ENCODE measurements at places on chromosomes 6 and 20. TPM values are rescaled to one million over a fixed set of nuclear protein-coding genes. Genes with fewer than 3 reads are reported as not detected.

The ZKSCAN8 gene
- 11.9 TPM for total RNA-seq

The PRR18 gene
- not detected for total RNA-seq

The LPIN3 gene
- not detected for total RNA-seq

The MDFI gene
- 53.7 TPM for total RNA-seq

The MYBL2 gene
- total RNA-seq: 48.8 TPM

The VIP gene
- total RNA-seq: not detected

The AHI1 gene
- total RNA-seq: 7.8 TPM

The RCAN2 gene
- total RNA-seq: 2.0 TPM

The RIPK1 gene
- total RNA-seq: 14.7 TPM

The APOBEC2 gene
- not detected for total RNA-seq

DNA sequence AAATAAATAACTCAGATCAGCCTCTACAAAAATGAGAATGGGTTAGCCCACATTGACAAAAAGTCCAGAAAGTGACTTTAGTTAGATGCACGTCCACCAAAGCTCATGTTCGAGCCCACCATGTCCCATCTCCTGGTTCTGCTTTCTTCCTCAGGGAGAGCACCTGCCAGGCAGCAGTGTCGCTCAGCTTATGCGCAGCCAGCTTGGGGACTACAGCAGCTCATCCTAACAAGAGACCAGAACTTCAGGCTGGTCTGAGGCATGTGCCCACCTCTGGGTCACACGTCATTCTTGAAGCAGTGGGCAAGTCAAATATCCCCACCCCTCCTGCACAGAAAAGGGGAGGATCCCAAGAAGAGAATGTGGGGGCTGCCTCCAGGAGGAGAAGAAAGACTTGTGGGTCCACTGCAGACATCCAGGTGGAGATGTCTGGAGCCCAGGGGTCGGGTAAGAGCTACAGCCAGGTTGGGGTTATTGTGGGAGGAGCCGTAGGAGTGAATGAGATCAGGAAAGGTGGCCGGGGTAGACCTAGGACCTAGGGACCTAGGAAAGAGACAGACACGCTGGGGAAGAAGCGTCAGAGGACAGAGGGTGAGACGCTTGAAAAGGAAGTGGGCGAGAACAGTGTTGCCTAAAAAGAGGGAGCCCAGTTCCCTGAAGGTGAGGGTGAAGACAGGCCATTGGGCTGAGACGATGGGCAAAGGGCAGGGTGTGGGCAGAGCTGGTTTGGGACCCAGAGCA, 52.5 kb downstream of the SSR1 start:
- no peak for DNase-seq

- DNase-seq: peak; percentile 33
Measured at GRCh38 chr6:126312013-126312665, 27.8 kb upstream of the CENPW start.

GRCh38 chr6:48032151-48032550, 78.8 kb downstream of the PTCHD4 start:
- DNase-seq: no peak

- DNase-seq: peak; percentile 94
Measured at GRCh38 chr6:28542440-28543296, 17.0 kb downstream of the GPX5 start.

- DNase-seq: peak; percentile 24
Measured at GRCh38 chr6:15715060-15715459, 52.2 kb upstream of the DTNBP1 start.

GRCh38 chr6:110537208-110538123, 61.1 kb upstream of the SLC22A16 start:
- peak; percentile 75 for DNase-seq

GRCh38 chr6:54285595-54285994, 22.6 kb upstream of the TINAG start:
- no peak for DNase-seq

DNA sequence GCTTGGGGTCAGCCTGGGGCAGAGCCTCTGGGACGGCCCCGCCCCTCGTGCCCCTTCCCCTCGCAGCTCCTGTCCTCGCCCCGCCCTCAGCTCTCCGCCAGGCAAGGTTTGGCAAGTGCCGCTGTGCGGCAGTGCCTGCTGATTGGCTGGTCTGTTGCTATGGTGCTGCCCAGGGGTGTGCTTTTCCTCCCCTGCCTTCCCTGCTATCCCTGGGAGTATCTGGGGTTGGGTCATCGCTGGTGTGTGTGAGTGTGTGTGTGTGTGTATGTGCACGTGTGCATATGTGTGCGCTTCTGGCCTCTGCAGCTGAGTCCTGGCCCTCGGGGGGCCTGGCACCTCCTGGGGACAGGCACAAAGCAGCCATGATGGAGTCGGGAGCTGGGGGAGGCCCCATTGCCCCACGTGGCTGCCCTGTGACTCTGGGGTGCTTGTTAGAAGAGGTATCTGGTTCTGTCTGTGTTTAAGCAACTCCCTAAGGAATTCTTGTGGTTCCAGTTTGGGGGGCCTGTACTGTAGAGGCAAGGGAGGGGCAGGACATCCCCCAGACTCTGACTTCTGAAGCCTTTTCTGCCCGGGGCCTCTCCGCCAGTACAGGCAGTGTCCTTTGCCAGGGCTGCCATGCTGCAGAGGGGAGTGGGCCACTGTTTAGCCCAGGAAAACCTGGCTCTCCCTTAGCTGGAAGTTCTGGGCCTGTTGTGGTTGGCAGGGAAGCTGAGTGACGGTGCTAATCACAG, 6.9 kb downstream of the RTEL1 start:
- no peak for DNase-seq

GRCh38 chr6:111620169-111620568, 14.5 kb upstream of the TRAF3IP2 start:
- DNase-seq: no peak

DNA sequence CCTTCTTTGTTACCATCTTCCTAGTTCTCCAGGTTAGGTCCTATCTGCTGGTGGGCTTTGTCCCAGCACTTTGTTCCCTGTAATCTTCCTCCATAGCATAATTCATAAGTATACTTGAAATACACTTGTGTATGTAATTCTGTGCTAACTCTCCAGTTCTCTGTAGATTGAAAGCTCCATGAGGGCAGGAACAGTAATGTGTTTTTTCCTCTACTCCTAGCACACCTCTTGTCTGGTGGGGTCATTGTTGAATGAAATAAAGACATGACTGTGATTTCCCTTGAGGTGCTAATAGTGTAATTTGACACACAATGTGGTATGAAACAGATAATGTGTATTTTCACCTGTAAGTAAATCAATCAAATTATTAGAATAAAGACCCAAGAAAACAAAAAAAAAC, 30.0 kb downstream of the MAP3K4 start:
- no peak for DNase-seq

GRCh38 chr20:57399587-57400155, 8.5 kb downstream of the RBM38 start:
- peak; percentile 69 for DNase-seq

GRCh38 chr6:51147756-51148155, 329.1 kb downstream of the TFAP2B start:
- no peak for DNase-seq

- DNase-seq: peak; percentile 30
Measured at GRCh38 chr20:35767683-35768481, 3.9 kb upstream of the PHF20 start.

DNA sequence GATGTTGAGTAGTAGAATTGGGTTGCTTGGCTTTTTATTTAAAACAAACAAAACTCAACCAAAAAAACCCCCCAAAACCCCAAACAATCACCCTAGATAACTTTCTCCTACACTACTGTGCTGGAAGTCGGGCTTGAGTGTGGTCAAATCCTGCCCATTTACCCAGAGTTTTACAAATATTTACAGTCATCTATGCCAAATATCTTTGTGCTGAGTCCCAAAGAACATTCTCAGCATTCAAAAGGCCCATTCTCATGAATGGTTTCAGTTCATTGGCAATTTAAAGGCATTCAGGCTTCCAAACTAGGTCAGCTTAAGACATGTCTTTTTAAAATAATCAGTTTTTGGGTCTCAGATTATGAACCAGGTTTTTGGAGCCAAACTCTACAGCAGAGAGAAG, 1.8 kb downstream of the RNF144B start:
- DNase-seq: peak; percentile 64

- no peak for DNase-seq
Measured at GRCh38 chr20:47303736-47304135, 52.8 kb downstream of the ZMYND8 start.

DNA sequence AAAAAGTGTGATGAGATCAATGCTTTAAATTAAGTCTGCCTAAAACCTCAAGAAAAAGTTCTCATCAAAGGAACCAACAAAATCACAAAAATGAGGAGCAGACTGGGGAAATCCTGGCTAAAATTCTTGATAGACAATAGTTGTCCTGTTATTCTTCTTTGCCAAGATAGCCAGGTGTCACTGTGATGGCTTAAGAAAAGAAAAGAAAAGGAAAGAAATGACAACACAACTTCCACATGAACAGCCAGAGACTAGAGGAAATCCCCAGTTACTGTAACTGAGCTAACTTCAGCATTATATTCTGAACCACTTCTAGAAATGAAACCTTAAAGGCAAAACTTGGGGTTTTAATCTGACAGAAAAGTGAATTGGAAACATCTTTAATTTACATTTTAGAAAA, 129.6 kb downstream of the CD24 start:
- DNase-seq: no peak

DNA sequence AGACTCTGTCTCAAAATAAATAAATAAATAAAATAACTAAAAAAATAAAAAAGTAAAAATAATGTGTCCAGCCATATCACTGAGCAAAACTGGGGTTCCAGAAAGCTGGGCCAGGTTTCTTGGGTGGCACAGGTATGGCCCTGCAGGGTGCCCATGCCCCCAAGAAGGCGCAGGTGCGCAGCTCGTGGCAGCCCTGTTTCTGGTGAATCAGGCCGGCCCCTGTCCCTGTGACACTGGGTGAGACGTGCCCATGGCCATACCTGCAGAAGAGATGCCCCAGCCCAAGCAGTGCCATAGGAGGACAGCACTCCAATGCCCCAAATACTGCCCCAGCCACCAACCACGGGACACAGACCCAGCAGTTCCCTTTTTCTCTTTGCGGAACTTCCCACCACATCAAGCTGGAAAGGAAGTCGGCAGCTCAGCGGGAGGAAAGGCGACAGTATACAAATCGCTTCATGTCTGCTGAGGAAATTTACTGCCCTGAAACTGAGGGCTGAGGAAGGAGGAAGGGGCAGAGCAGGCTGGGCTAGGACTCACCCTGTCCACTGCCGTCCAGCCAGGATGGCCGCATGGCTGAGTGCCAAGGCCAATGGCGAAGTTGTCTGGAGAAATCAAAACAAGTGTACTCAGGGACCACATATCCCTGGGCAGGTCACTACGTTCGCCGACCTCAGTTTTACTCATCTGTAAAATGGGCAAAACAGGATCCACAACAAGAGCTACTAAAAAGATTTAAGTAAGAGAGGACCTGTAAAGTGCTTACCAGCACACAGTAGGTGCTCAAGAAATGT, 55.4 kb downstream of the PREX1 start:
- DNase-seq: no peak

DNA sequence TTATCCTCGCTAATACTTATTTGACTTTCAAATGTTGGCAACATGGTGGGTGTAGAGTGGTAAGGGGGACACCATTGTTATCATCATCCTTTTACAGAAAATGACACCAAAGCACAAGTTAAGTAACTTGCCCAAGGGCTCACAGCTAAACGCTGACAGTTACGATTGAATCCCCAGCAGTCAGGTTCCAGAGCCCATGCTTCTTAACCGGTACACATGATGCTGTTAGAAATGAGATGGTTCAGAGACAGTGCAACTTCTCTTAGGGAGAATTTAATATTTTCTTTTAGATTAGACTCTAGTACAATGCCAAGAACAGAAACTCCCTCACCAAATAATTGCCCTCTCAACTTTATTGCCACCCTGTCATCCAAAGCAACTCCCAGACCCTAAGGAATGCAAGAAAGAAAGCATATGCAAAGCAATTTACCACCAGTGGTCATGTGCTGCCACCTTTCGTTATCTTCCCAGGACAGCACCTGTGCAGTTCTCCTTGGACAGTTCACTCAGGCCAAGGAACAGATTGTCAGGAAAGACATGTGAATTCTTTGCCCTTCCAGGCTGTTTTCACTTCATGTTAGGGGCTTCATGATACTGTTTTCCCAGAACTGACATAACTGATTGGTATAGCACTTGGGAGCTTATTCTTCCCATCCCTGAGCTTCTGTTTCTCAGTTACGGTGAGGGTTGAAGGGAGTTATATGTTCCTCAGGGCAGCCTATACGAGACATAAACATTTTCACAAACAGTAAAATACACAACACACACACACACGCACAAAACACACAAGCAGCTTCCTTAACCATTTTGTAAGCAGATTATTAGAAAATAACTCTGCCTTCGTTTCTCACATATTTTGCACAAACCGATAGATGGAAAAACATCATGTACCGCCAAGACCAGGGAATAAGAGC, 5.1 kb downstream of the HLA-DMA start:
- DNase-seq: peak; percentile 70

- no peak for DNase-seq
Measured at GRCh38 chr6:157965387-157965786, 16.3 kb upstream of the SYNJ2 start.

Measured in Daoy (cell line).